ENCODE measurements at places on chromosomes 1 and 21. TPM values are rescaled to one million over a fixed set of nuclear protein-coding genes. Genes with fewer than 3 reads are reported as not detected.

Gene ADGRL4
- total RNA-seq, result 28.9 TPM

DNA sequence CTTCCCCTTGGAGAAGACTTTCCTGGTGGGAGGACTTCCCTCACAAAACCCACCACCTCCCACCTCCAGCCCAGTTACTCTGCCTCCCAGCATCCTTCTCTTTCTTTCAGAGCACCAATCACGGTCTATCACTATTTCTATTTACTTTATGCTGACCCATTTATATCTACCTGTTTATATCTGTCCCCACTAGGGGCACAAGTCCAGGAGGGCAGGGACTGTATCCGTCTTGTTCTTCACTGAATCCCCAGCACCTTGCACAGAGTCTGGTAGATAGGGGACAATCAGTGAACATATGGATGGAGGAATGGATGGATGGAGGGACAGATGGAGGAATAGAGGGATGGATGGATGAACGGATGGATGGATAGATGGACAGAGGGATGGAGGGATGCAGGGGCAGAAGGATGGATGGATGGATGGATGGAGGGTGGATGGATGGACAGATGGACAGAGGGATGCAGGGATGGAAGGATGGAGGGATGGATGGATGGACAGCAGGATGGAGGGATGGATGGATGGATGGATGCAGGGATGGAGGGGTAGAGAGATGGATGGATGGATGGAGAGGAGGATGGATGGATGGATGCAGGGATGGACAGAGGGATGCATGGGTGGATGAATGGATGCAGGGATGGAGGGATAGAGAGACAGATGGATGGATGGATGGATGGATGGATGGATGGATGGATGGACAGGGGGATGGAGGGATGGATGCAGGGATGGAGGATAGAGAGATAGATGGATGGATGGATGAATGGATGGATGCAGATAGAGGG, 5.5 kb downstream of the C1QB start:
- DNase-seq, result no peak

- DNase-seq, result no peak
Observed at GRCh38 chr1:15709226-15709625, 25.1 kb downstream of the PLEKHM2 start.

DNA sequence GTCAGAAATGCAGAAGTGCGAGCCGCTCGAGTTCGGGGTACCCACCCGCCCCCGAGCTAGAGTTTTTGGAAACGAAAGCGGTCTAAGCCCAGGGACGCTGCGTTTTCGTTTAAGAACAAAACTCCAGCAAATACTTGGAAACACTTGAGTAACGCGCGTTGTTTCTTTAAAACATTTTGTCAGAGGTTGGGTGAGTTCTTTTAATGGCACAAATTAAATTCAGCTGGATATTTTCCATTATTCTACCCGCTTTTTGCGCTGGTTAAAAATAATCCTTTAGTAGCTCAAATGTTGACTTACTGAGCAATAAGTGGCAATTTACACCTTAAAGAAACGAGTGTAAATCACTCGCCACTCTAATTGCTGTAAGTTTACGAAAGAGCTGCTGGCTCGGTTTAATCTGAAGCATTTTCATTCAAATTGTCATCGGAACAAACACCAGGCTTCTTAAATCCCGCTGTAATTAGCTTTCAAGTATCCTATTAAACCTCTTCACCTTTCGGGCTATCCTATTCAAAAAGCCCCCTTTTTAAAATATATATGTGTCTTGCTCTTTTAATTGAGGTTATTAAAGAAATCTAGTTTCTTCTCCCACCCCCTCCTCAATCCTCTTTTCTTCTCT, 1.5 kb downstream of the LHX8 start:
- DNase-seq, result peak; percentile 26

DNA sequence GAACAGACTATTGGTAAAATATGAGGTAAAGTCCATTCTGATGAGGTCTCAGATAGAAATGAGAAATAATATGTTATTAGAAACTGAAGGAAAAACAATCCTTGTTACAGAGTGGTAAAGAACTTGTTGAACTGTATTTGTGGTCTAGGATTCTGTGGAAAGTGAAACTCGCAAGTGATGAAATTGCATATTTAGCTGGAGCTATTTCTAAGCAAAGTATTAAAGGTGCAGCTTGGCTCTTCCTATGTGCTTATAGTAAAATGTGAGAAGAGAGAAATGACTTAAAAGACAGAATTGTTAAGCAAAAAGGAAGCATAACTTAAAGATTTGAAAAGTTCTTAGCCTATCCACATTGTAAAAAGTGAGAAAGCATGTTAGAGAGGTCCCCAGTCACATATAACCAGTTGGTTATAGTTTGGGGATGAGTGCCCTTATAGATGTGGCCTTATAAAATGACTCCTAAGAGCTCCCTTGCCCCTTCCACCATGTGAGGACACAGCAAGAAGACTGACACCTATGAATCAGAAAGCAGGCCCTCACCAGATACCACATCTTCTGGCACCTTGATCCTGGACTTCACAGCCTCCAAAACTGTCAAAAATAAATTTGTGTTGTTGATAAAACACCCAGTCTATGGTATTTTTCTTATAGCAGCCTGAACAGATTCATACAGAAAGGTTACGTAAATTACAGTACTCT, 24.8 kb downstream of the PHTF1 start:
- DNase-seq, result no peak

GRCh38 chr21:8988696-8989095, 1532.7 kb upstream of the TPTE start:
- no peak for DNase-seq

- no peak for DNase-seq
Observed at GRCh38 chr1:201673093-201673492, 134.2 kb downstream of the NAV1 start.
